AG09309 (cell line): ENCODE measurements at places on chromosomes 2 and 18.

GRCh38 chr18:79615586-79615985, 64.0 kb upstream of the CTDP1 start:
- DNase-seq, result no peak

DNA sequence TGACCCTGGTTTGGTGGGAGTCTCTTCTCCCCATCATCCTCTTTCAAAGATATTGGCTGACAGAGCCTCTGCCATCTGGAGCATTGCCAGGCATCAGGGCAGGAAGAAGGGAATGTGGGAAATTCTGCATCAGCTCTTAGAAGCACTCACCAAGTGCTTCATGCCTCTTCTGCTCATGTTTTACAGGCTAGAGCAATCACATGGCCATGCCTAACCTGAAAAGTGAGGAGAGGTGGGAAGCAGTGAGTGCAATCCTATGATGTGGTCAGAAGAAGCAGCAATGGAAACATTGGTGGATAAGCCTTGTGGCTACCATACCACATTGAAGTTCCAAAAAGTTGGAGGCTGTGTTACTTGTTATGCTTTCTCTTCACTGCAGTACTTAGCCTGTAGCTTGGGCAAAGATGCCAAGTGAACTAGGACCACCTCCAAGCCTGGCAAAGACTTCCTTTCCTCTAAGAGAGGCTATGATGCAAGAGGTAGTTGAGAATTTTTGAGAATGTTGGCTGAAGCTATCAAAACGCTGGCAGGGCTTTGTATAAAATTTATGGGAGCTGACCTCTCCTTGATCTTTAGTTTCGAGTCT, 64.1 kb downstream of the BCL2L11 start:
- no peak for DNase-seq

GRCh38 chr2:187079901-187080300, 230.9 kb upstream of the ZSWIM2 start:
- DNase-seq, result no peak

DNA sequence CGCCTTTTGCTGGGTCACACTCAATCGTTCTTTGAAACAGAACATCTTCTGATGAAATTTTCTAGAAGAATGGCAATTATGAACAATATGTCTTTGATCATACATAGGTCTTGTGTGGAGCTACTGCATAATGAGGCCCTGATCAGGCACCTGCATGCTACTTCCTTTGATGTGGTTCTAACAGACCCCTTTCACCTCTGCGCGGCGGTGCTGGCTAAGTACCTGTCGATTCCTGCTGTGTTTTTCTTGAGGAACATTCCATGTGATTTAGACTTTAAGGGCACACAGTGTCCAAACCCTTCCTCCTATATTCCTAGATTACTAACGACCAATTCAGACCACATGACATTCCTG, 532 bp downstream of the UGT1A5 start:
- no peak for DNase-seq

DNA sequence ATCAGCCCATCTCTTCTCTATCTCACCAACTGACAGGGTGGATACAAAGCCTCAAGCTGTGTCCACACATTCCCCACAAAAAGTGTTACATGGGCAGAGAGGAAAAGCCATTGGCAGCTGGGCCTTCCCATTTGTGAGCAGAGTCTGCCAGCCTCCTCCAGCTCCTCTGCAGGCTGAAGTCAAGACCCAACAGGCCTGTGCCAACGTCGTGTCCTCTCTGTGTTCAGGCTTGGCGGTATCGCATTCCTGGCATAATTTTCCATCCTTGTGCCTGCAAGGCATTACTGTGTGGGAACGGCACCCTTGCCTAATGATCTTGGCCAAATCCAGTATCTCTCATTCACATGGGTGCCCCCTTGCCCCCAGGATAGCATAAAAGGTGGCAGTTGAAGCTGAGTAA, 41.5 kb upstream of the APCDD1 start:
- no peak for DNase-seq

DNA sequence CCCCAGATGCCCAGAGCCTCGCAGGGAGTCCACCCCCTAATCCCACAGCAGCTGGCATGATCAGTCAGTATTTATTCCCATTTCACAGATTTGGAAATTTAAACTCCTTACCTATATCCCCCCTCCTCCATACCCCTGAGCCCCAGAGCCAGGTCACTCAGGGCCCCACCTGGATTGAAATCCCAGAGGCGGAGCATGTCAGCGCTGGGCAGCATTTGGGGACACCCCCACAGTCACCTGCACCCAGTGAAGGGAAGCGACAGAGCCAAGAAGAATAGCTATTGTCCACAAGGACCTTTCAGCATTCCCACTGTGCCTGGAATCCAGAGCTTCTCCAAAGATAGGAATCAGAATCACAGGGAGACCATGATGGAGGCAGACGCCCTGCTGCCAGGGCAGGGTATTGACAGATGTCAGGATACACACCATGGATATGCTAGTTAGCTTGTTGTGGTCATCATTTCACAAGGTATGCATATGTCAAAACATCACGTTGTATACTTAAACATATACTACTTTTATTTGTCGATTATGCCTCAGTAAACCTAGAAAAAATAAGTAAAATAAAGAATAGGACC, 968 bp upstream of the ASTL start:
- DNase-seq, result no peak

DNA sequence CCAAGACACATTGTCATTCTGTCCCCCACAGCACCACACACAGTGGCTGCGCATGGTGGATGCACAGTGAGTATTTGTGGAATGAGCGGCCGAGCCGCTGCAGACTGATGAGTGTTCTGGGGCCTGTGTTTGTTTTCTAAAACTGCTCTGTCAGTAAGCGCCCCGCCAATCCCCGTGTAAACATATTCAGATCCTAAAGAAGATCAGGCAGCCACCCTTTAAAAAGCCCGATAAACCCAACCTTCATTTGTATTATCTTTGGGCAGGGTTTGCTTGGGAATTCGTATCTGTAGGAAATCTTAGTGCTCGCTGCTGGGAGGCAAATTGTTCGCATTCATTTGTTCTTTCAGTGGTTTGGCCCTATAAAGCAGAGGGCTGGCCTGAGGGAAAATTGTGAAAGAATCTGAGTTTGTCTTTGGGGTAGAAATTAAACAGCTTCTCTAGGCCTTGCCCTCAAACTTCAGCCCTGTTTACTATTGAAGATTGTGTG, 68.6 kb downstream of the TGOLN2 start:
- DNase-seq, result peak; percentile 76

DNA sequence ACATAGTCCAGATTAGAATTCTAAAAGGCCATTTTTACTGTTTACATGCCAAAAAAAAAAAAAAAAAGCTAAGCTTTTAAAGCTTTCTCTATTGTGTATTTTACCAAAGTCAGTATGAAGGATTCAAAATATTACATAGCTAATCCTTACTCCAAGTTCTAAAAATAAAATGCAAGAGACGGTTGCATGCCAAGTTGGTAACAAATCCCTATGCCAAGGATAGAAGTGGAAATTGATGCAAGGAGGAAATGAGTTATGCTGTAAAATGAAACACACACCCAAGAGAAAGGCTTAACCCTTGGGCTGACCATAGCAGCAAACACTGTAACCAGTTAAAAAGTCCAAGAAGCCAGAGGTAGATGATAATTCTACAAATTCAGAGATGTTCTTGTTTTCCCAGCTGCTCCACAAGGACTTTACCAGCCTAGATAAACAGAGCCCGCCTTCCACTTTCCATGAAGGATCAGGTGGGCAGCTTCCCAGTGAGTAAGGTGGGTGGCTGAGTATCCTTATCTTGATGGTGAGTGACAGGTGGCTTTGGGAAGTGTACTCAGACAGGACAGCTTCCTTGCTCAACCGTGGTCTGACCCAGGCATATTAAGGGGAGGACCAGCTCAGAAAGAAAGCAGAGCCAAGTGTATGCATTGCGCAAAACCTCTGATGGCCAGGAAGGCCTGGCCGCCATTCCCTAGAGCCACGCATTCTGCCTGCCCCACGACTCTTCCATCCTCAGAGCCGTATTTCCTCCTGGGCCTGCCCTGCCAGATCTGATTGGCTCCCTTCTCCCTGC, 34.4 kb downstream of the ATP8B1 start:
- DNase-seq, result peak; percentile 72

DNA sequence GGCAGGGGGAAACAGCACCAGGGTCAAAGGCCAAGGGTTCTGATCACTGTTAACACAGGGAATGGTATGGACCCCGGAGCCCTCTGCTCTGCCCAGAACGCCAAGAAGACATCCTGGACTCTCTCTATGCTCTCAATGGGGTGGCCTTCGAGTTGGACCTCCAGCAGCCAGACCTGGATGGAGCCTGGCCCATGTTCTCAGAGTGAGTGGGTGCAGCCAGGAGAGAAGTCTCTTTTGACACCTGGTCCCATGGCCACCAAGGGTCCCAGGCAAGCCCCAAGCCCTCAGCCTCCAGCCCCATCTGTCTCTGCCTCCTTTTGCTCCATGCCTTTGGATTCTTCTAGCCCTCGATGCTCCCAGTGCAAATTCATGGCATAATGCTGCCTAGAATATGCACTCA, 4.1 kb downstream of the RUFY4 start:
- no peak for DNase-seq

DNA sequence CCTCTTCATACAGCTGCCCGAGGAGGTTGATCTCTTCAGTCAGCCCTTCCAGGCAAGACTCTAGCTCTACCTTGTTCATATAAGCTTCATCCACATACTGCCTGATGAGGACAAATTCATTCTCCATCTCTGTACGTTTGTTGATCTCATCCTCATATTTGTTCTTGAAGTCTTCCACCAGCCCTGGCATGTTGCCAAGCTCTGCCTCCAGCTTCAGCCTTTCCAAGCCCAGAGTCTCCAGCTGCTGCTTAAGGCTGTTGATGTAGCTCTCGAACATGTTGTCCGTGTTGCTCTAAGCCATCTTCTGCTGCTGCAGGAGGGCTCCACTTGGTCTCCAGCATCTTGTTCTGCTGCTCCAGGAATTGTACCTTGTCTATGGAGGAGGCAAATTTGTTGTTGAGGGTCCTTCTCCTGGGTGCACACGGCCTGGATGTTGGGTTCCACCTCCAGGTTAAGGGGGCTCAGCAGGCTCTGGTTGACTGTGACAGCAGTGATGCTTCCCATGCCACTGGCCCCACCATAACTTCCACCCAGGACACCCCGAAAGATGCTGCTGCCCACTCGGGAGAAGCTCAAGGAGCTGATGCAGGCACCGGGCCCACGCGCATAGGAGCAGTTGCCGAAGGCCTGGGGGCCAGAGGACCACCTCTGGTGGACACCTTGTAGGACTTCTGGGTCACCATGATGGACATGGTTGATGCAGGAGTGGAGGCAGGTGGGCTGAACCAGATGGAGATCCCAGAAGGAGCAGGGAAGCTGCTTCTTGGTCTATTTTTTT, 30.3 kb downstream of the ICA1L start:
- no peak for DNase-seq

DNA sequence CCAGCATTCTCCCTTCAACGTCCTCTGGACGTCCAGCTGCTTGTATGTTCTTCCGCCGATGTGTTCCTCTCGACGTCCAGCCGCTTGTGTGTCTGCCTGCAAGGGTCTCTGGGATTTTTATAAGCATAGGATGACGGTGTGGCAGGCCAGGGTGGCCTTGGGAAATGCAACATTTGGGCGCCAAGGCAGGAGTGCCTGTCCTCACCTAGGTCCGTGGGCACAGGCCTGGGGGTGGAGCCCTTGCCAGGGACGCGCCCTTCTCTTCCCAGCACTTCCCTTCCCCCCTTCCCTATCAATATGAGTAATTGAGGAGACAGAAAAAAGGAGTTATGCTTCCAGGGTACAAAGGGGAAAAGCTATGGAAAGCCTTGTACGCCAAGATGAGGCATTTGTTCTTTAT, 6.4 kb downstream of the NLRC4 start:
- DNase-seq, result no peak

GRCh38 chr18:21364471-21364870, 122.4 kb downstream of the GREB1L start:
- no peak for DNase-seq

DNA sequence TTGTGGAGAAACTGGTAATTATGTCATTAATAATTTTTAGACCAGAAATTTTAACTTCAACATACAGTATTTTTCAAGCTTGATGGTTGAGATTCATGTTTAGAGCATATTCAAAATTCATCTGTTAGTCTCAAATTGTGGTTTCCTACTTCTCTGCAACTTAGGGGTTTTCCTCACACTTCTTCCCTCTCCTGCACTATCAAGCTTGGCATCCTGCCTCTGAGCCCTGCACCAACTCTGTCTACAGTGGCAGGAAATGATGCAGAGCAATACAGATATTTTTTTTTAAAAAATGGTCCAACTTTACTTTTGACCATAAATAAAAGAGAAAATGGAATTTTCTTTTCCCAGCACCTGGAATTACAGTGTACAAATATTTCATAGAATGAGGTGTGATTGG, 247.3 kb downstream of the NUP35 start:
- no peak for DNase-seq

- no peak for DNase-seq
Observed at GRCh38 chr18:33875029-33875565, 297.1 kb downstream of the ASXL3 start.

DNA sequence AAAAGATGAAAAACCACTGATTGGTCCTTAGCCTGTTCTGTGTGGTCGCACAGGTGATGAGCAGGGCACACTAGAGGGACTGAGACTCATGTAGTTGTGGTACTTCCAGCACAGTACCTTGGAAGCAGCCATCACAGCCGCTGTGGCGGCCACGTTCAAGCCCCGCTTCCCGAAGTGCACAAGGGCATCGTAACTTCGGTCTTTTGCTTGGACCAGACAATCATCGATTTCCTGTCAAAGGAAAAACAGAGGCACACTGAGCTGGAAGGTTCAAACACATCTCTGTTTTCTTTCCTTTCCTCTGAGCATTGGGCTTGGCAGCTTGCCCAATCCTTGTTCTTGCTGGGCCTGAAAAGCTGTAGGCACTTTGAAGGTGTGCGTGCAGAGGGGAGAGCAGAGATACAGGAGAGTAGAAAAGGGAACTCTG, 52.6 kb downstream of the MRPL35 start:
- no peak for DNase-seq

DNA sequence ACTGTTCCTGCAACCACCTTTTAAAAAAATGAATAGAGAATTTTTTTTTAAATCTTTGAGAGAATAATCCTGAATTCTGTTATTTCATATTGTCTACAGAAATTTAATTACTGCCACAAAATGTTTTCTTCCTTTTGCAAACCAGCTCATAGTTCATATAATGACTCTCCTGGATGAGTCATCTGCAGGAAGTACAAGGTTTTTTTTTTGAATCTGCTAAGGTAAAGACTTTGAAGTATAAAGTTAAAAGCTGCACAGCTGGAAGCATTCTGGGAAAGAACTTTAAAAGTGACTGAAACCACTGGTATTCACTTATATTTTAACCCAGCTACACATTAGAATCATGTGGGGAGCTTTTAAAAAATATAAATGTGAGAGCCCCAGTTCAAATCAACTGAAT, 25.4 kb downstream of the SESTD1 start:
- DNase-seq, result no peak

- DNase-seq, result no peak
Observed at GRCh38 chr2:84866122-84866521, 14.8 kb downstream of the TRABD2A start.

DNA sequence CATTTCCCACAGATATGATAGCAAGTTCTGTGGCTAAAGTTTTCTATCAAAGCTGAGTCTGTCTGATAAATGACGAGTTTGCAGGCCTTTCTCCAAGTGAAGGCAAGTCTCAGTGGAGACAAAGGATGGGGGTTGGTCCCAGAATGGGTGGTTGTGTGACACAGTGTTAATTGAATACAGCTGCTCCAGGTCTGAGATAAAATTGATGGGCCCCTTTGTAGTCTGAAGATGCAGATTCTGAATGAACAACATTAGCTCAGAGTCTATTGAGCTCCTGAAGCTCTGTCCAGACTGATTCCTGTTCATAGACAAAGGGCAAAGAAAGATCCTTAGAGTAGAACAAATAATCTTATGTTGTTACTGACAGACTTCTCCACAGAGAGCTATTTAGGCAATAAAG, 296.9 kb upstream of the CYRIA start:
- DNase-seq, result no peak
